ENCODE measurements at places on chromosomes 11 and 22.

DNA sequence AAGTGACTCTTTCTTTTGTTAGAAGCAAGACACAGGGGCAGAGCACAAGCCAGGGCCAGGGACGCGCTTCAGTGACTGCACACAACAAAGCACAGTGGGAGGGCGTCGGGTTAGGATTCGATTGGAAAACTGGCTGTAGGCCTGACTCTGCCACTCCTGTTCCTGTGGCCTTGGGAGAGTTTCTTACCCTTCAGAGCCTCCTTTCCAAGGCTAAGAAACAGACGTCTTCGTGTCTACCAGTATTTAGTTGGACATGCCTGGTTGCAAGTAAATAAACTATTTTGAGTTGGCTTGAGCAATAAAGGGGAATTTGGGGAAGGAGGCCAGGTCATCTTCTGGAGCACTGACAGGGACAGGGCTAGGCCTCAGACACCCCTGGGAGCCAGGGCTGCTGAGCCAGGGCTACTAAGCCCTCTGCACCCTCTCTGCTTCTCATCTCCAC, 549.1 kb downstream of the INSC start:
- no peak for DNase-seq

- no peak for DNase-seq
Measured at GRCh38 chr11:65502555-65503367, 3.9 kb downstream of the MALAT1 start.

- DNase-seq = no peak
Measured at GRCh38 chr22:44898236-44898635, 111.6 kb downstream of the PHF21B start.

DNA sequence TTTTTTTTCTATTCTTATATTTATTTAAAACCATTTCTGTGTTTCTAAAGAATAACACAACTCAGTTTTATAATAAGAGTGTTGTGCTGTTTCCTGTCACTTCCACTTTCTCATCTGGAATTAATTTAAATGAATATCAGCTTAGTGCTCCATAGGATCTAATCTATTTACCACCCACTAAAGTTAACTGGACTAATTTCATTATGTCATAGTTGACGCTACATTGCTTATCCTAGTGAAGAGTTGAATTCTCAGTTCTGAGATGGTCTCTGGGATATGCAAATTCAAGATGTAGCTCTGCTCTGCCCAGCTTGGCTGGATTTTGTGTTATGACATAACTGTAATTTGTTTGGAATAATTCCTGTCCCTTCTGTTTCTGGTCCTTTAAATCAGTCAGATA, 380.1 kb downstream of the METTL15 start:
- DNase-seq = no peak

DNA sequence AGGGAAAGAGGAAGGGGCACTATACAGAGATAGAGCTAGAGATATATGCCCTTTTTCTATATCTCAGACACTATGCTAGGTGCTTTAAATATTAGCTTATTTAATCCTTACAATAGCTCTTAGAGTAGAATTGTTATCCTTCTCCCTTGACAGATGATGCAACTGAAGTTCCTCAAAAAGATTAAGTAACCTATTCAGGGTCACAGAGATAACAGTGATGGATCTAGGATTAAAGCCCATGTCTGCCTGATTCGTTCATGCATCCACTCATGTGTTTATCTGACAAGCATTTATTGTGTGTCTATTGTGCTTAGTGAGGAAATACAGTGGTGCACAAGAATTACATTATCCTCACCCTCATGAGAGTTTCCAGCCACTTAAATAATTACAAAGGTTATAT, 8.7 kb downstream of the CCDC83 start:
- no peak for DNase-seq

GRCh38 chr11:105179542-105180278, 40.1 kb upstream of the CARD18 start:
- DNase-seq = no peak

DNA sequence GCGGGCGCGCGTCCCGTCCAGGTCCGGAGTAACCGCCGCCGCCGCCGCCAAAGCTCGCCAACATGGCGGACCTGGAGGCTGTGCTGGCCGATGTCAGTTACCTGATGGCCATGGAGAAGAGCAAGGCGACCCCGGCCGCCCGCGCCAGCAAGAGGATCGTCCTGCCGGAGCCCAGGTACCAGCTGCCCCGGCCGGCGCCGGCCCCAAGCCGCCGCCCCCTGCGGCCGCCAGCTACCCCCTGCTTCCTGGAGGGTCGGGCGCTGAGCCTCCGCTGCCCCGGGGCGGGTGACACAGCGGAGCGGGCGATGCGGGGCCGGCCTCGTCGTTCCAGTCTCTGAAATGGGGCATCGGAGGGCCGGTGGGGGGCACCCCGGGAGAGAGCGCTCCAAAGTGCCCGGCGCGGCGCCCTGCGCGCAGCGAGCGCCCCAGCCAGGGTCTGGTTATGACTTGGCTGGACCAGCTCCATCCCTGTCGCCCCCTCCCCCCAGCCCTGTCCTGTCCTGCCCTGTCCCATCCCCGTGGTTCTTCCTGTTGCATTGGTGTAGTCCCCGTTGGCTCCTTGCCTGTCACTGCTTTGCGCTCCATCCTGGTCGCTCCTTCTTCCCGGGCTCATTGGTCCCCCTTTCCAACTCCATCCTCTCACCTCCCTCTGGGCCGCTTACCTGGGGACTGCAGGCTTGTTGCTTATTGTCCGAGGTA, 653 bp downstream of the GRK3 start:
- no peak for DNase-seq

GRCh38 chr22:31308181-31308580, 15.9 kb upstream of the PIK3IP1 start:
- DNase-seq = no peak

DNA sequence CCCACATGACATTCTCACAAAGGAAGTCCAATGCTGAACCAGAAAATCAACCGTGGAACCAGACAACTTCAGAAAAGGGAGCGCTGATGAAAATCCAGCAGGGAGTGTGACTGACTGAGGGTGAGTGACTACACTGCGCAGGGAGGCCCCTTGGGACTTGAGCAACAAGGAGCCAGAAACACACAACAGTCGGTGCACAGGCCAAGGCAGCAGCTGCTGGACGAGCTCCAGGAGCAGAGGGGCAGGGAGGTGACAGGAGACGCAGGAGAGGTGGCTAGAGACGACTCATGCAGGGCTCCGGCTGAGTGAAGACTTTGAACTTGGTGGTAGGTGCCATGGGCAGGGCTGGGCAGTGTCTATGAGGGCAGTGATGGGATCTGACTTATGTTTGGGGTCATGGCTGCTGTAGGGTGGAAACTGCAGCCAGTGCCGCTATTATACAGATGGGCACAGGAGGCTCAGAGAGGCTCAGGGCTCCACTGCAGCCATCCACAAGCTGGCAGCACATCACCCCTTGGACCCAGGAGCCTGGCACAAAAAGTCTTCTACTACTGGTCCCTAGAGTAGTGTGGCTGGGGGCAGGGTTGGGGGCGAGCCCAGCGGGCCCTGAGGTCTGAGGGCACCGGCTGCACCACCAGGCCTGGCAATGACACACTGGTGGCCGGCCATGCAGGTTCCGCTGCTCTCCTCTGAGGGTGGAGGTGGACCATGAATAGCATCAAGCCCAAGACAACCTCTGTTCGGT, 10.3 kb upstream of the FADD start:
- no peak for DNase-seq

- no peak for DNase-seq
Measured at GRCh38 chr11:3164138-3164551, 965 bp downstream of the OSBPL5 start.

GRCh38 chr11:8699903-8700302, 17.3 kb downstream of the RPL27A start:
- DNase-seq = no peak

DNA sequence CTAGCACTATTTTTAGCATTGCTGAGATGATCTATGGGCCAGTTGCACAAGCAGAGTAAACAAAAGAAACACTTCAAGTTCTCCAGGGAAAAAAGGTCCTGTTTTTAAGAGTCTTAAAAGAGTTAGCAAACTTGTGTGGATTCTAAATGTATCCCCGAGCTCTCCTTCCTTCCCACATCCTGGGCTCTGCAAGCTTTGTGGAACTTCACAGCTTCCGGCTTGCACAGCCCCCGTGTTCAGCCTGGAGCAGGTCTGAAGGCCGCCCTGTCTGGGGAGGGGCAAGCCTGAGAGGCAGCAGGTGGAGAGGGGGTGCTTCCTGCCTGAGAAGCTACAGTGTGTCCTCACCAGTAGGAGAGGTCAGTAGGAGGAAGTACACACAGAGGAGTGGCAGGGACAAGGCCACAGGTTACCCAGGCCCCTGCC, 35.1 kb upstream of the SUSD2 start:
- DNase-seq = no peak

DNA sequence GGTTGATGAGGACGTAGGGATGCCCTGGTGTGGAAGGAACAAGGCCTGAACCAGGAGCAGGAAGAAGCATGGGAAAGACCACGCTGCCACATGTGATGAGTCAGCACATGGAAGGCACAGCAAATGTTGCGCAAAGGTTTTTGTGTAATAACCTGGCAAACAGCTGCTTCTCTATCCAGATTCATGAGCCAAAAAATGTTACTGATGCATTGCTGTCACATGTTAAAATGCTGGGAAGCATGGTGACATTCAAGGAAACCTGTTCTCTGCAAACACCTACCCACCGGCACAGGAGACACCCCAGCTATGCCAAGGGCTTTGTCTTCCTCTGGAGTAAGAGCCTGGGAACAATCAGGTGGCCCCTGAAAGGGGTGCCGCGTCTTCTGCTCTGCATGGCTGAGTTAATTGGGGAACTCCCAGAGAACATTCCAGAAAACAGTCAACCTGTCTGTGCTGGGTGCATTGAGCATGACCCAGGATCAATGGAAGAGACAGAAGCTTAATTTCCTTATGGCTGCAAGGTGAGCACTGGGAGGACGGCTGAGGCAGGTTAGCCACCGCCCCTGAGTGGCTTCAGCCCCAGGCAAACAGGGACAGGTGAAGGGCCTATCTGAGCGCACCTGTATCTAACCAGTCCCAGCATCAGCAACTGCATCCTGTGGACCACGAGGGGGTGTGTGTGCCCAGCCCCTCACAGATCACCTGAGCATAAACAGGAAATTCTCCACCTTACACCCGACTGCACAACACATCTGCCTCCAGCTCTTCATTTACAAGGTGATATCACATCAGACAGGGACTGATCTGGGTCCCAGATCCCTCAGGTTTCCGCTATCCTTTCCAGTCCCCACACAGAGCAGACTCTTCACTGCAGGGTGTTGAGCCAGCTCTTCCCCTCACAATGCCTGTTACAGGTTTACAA, 108.4 kb downstream of the GGTLC2 start:
- DNase-seq = no peak

GRCh38 chr11:65633390-65634108, 4.4 kb upstream of the SIPA1 start:
- no peak for DNase-seq

GRCh38 chr22:42938976-42939375, 76.0 kb downstream of the PACSIN2 start:
- DNase-seq = no peak

Measured in stimulated activated CD4-positive, alpha-beta T cell treated with anti-CD3 and anti-CD28 coated beads, Interleukin-15, amount 100 ng/mL, for 1 hour (primary cell).